ENCODE measurements at places on chromosomes 3 and 15.

DNA sequence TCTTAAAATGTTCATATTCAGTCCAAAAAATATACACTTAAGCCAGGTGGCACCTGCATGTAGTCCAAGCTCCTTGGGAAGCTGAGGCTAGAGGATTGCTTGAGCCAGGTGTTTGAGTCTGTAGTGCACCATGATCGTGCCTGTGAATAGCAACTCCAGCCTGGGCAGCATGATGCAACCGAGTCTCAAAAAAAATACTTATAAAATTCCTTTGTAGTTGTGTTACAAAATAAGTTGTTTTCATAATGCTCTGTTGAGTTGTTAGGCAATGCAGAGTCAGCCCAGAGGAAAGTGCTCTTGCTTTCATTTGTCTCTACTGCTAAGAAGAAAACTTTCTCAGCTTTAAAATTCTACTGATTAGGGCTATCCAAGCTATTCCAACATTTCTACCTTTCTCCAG is 442.8 kb upstream of the ARRDC4 start:
- DNase-seq = no peak

DNA sequence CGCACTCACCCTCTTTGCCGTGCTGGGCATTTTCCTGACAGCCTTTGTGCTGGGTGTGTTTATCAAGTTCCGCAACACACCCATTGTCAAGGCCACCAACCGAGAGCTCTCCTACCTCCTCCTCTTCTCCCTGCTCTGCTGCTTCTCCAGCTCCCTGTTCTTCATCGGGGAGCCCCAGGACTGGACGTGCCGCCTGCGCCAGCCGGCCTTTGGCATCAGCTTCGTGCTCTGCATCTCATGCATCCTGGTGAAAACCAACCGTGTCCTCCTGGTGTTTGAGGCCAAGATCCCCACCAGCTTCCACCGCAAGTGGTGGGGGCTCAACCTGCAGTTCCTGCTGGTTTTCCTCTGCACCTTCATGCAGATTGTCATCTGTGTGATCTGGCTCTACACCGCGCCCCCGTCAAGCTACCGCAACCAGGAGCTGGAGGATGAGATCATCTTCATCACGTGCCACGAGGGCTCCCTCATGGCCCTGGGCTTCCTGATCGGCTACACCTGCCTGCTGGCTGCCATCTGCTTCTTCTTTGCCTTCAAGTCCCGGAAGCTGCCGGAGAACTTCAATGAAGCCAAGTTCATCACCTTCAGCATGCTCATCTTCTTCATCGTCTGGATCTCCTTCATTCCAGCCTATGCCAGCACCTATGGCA is 41.1 kb upstream of the CSTA start:
- no peak for DNase-seq

- DNase-seq = no peak
Observed at GRCh38 chr3:172047567-172048115, 8.3 kb downstream of the FNDC3B start.

- DNase-seq = no peak
Observed at GRCh38 chr3:113058188-113058587, 67.4 kb downstream of the GTPBP8 start.

- DNase-seq = no peak
Observed at GRCh38 chr15:29170521-29170920, 99.1 kb downstream of the NSMCE3 start.

DNA sequence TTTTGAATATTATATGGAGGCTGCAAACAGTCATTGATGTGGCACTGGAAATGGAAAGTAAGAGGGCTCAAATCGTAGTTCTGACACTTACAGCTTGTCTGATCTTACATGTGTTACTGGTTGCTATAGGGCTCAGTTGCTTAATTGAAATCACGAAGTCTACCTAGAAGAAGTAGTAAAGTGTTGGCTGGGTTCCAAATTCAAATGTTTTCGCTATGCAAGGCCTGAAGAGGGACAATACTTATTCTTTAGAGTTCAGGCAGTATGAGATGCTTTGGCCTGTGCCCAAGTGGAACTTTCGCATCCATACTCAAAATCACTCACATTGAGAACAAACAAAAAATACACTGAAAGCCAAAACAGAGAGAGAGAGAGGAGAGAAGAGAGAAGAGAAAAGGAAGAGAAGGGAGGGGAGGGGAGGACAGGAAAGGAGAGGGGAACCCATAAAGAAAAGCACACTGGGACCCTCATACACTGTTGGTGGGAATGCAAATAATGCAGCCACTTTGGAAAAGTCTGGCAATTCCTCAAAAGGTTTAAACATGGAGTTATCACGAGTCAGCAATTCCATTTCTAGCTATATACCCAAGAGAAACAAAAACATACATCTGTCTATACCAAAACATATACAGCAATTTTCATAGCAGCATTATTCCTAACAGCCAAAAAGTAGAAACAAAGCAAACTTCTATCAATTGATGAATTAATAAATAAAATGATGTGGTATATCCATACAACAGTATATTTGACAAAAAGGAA is 2.9 kb upstream of the FXR1 start:
- DNase-seq = no peak

GRCh38 chr3:82494977-82495489 is 733.6 kb upstream of the GBE1 start:
- DNase-seq = no peak

DNA sequence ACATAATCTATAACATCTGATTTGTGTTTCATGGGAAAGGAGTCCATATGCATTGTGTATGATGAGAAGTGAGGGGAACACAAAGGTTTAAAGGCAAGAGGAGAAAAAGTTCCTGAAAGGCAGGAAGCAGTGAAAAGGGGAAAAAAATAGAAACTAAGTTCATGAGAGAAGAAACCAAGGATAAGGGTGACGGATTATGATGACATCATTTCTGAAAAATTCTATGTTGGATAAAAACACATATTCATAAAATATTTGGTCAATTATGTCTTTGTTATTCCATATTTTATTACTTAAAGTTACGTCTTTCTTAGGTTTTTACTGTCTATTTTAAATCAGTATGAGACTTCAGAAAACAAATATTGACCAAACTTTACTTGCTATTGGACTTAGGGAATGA is 48.6 kb upstream of the CP start:
- no peak for DNase-seq

GRCh38 chr15:75008221-75008625 is 12.9 kb downstream of the SCAMP5 start:
- no peak for DNase-seq

- DNase-seq = no peak
Observed at GRCh38 chr3:124082343-124082742, 90.4 kb upstream of the ROPN1 start.

- DNase-seq = no peak
Observed at GRCh38 chr15:38745626-38746025, 181.0 kb upstream of the RASGRP1 start.

DNA sequence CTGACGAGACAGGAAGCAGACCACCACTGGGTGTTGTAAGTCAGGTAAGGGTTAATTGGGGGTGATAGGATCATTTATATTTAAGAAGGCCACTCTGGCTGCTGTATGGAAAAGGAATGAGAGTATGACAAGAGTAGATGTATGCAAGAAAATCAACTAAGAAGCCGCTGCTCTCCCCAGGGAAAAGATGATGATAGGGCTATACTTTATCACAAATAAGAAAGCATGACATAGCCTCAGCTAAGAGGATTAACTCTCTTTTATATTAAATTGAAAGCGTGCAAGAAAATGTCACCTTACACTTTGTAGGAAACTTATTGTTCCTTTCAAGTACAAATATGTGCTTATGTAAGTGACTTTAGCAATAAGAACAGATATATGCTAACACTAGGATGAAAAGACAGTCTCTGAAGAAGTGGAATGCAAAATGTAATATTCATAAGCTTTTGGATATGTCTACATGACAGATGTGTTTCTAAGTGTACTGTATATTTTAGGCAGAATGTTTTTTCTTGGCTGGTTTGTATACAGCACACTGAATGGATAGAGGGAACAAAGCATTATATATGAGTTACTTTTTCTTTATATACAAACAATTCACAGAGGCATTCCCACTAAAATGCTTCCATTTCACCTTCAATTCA is 8.7 kb upstream of the NDUFB4 start:
- DNase-seq = no peak

DNA sequence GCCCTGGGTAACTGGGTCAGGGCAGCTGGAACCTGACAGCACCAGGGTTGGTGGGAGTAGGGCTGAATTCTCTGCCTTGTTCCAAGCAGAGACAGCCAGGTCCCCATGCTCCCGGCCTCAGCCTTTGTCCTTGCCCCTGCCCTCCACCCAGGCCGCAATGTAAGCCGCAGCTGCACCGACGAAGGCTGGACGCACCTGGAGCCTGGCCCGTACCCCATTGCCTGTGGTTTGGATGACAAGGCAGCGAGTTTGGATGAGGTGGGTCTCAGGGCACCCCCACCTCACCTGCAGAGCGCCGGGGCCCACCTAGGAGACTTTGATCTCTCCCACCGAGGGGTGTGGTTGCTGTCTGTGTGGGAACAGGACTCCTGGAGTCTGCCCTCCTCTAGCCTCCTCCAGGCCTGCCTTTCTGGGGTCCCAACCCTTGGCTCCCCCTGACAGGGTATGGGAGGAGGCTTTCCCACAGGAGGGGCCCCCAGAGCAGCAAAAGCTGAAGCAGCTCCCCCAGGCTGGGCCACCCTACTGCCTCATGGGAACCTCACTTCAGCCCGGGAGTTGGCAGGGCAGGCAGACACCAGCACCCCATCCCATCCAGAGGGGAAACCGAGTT is 23.4 kb downstream of the VIPR1 start:
- DNase-seq = no peak

DNA sequence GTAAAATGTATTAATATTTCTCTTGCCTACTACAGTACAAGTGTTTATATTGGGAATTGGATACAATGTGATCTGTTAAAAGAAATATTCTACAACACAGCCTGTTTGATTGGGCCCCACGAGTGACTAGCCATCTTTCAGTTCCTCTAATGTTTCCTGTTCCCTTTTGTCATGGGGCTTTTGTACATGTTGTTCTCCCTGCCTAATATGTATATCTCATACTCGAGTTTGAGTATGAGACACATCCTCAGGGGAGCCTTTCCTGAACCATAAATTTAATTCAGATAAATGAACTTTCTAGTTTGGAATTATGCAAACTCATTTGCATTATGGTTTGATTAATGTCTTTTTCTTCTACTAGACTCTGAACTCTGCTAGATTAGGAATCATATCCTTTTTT is 65.5 kb downstream of the MEF2A start:
- DNase-seq = no peak

GRCh38 chr15:65945616-65946015 is 76.3 kb downstream of the RAB11A start:
- DNase-seq = no peak

DNA sequence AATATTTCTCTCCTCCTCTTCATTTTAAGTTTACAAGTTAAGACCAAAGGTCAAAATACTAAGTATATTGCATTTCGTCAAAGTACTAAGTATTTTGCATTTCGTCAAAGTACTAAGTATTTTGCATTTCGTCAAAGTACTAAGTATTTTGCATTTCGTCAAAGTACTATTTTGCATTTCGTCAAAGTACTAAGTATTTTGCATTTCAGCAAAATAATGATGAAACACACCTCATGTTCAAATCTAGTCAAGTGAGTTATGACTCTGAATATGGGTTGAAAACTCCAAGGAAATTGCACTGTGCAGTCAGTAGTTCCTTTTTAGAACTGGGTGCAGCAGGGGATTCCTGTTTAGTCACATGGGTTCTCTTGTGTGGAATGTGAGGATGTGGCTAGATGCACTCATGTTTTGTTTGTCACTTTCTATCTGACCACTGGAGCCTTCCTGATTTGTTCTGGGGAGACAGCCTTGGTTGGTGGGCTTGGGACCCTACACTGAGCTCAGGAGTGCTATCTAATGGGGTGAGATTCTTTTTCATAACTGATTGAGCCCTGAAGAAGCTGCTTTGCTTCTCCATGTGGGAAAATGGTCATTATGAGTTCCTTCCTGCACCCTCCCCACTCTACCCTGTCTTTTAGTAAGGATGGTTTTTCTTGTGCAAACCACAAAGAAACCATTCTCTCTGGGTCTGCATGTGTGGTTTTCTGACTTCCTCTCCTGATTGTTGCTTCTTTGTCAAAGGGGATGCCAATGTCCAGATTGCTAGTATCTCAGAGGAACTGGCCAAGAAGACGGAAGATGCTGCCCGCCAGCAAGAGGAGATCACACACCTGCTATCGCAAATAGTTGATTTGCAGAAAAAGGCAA is 73.4 kb downstream of the CCK start:
- DNase-seq = no peak

- DNase-seq = no peak
Observed at GRCh38 chr3:183388213-183388895, 40.1 kb downstream of the MCF2L2 start.

GRCh38 chr15:43799209-43799944 is 643 bp downstream of the SERINC4 start:
- no peak for DNase-seq

GRCh38 chr3:15527031-15527459 is 5.5 kb upstream of the COLQ start:
- no peak for DNase-seq

DNA sequence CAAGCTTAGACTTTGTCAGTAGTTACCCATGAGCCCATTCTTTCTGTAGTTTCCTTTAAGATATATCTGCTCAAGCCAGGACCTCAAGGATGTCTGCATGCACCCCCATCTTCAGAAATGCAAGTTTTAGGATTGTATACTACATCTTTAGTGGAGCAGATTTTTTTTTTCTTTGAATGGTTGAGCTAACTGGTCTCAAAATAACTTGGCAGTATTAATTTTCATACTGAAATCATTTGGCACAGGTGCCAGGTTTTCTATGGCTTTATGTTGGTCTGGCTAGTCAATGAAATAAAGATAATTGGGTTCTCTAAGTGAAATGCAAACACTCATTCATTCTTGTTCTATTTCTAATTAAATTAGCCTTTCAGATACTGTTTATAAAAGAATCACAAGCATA is 108.9 kb downstream of the ATG7 start:
- DNase-seq = no peak

DNA sequence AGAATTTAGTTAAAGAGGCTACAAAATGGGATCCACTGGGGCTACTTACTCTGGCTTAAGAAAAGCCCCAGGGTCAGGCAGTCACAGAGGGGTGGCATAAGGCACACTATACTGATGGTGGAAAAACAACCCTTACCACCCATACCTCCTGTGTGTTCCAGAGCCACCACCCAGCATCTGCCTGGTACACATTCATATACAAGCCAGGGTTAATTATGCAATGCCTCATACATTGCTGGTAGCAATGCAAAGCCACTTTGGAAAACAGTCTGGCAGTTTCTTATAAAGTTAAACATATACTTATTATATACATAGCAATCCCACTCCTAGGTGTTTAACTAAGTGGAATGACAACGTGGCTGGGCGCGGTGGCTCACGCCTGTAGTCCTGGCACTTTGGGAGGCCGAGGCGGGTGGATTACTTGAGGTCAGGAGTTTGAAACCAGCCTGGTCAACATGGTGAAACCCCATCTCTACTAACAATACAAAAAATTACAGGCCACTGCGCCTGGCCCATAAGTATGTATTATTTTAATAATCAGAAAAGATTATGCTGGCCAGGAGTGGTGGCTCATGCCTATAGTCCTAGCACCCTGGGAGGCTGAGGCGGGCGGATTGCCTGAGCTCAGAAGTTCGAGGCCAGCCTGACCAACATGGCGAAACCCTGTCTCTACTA is 15.2 kb upstream of the NCKIPSD start:
- no peak for DNase-seq

GRCh38 chr3:147930232-147930807 is 521.2 kb downstream of the ZIC1 start:
- no peak for DNase-seq

GRCh38 chr3:97687734-97688133 is 76.8 kb upstream of the ARL6 start:
- DNase-seq = no peak

- DNase-seq = no peak
Observed at GRCh38 chr3:134394380-134394779, 20.1 kb upstream of the AMOTL2 start.
